Hematopoietic multipotent progenitor cell (in vitro differentiated cells): ENCODE measurements at places on chromosomes 6 and 20. TPM values are rescaled to one million over a fixed set of nuclear protein-coding genes. Genes with fewer than 3 reads are reported as not detected.

The SMOC2 gene
- under 0.01 TPM for total RNA-seq

The STX11 gene
- total RNA-seq, result 32.3 TPM

The PERP gene
- under 0.01 TPM for total RNA-seq

The TMEM170B gene
- total RNA-seq, result 1.6 TPM

The BACH2 gene
- 13.2 TPM for total RNA-seq

The GPR63 gene
- 0.54 TPM for total RNA-seq

The RIMS1 gene
- under 0.01 TPM for total RNA-seq

The SLC22A16 gene
- total RNA-seq, result 25.6 TPM

The HMGCLL1 gene
- total RNA-seq, result not detected

The WFDC12 gene
- not detected for total RNA-seq

The LRRC1 gene
- 4.8 TPM for total RNA-seq

The ZFP57 gene
- 1.9 TPM for total RNA-seq

The PTK7 gene
- total RNA-seq, result 63.8 TPM

The FAM83B gene
- total RNA-seq, result under 0.01 TPM

The CD24 gene
- total RNA-seq, result 3.5 TPM

The HDGFL1 gene
- total RNA-seq, result not detected

The TNNC2 gene
- 1.1 TPM for total RNA-seq

The TRIM31 gene
- not detected for total RNA-seq

The SLC23A2 gene
- 21.0 TPM for total RNA-seq

The ERMARD gene
- 20.2 TPM for total RNA-seq

The GRM4 gene
- under 0.01 TPM for total RNA-seq

The WRNIP1 gene
- total RNA-seq, result 108 TPM

The CD83 gene
- 5.9 TPM for total RNA-seq

The PPP1R16B gene
- total RNA-seq, result 10.8 TPM

The ZC3H12D gene
- total RNA-seq, result 3.8 TPM
